H54 (cell line): ENCODE measurements at places on chromosomes 6 and 20.

GRCh38 chr6:156174031-156174890, 602.9 kb upstream of the ARID1B start:
- no peak for DNase-seq

- no peak for DNase-seq
Observed at GRCh38 chr6:16488813-16489212, 250.4 kb downstream of the GMPR start.

GRCh38 chr6:14396826-14397517, 279.4 kb downstream of the CD83 start:
- DNase-seq: peak; percentile 79

DNA sequence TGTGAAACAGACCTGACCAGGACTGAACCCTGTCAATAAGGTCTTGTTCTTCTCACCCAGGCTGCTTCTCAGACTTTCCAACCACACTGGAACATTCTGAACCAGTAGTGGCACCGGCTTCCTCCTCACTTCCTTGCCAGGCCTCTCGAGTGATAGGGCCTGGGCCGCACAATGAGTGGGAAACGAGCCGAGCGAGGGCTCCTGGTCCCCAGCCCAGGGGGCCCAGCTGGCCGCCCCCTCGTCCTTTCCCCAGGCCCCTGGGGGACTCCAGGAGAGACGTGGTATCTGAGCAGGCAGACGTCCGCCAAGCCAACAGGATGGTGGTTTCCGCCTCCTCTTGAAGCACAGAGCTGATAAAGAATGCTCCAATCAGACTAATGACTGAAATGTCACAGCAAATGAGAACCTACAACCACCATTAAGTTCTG, 117.9 kb downstream of the GMDS start:
- DNase-seq: no peak

DNA sequence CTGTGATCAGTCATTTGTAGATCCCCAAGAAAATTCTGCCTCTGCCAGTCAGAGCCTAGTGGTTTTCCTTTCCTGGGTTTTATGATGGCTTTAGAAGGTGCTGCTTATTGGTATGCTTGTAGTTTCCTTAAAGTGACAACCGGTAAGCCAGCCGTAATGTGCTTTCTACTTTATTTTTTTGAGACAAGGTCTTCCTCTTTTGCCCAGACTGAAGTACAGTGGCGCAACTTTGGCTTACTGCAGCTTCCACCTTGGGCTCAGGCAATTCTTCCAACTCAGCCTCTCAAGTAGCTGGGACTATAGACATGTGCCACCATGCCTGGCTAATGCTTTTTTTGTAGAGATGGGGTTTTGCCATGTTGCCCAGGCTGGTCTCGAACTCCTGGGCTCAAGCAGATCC, 23.5 kb downstream of the MCM8 start:
- DNase-seq: no peak

- DNase-seq: no peak
Observed at GRCh38 chr6:34858681-34859080, 29.2 kb downstream of the TAF11 start.
